ENCODE measurements at places on chromosomes 2 and 18.

GRCh38 chr2:85893428-85894258 lies 4.9 kb upstream of the ST3GAL5 start:
- no peak for DNase-seq

GRCh38 chr2:232874677-232875223 lies 4.7 kb downstream of the SNORC start:
- DNase-seq = no peak

DNA sequence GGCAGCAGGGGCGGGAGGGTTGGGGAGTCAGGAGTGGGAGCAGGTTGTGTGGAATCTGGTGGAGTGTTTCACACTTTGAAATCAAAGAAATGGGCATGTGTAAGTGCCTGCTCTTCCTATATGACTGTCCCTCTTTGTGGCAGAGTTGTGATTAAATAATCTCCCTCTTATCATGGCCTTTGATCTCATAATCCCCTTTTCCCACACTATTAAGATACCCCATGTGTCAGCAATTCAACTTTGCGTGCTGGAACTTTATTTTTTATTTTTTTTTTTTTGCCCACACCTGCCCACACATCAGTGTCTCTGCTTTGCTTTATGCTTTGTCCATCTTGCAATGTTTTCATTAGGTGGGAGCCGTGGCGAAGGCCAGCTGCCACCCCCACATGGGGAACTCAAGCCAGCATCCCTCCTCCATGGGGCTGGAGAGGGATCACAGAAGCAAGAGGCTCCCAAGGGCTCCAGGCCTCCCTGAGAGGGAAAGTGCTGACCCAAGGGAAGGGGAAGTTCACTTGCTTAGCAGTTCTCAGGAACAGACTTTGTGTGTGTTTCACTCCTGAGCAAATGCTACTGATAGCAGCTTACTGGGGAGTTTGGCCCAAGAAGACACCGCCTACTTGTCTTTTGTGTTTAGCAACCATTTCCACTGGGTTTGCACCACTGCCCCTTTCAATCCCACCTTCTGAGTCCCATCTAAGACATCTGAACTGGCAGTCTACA lies 243.4 kb downstream of the BCL11A start:
- DNase-seq = no peak

DNA sequence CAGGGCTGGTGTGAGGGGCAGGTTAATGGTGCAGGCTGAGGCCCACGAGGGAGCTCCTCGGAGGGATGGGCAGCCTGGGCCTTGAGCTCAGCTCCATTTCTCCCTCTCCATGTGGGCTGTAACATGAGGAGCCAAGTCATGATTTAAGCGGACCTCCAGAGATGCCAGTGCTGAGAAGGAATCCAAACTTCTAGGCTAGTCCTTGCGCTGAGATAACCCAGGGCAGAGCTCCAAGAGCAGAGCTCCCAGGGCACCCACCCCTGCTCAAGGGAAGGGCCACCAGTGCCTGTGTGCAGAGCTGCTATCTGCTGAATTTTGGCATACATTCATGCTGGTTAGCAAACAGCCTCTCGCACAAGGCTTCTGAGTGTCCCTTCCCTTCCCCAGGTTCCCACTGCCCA lies 95.1 kb downstream of the MRO start:
- DNase-seq = no peak

DNA sequence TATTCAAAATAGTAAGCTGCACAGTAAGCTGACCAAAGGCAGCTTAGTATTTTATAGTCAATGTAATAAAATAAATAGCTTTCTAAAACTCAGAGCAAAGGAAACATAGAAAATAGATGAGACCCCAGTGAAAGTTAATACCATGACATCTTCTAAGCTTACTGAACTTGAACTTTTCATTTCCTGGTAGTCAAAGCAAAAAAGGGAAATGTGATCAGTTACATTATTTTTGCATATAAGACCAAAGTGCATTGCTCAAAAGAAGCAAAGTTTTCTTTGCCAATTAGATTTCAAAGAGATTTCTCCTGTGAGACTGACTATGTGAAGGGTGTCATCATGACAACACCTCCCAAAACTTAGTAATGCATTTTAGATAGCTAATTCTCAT lies 70.2 kb downstream of the MYO1B start:
- DNase-seq = no peak

- no peak for DNase-seq
Observed at GRCh38 chr18:12595571-12596255, 62.2 kb downstream of the SPIRE1 start.

DNA sequence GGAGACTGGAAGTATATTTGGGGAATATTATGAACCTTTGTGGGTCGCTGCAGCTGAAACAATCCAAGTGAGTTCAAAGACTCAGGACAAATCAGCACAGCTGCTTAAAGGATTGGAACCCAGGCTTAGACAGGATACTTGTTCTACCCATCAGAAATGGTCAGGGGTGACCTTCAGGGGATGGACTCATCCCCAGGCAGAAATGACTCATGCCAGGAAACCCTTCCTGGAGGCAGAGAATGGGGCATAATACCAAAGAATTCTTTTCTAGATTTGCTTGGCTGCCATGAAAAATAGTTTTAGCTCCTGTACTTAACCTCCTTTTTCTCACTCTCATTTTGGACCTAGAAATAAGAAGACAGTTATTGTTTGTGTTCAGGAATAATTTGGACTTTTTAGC lies 425.5 kb downstream of the TSN start:
- no peak for DNase-seq

- DNase-seq = no peak
Observed at GRCh38 chr18:65017372-65017760, 733.4 kb upstream of the CDH7 start.

DNA sequence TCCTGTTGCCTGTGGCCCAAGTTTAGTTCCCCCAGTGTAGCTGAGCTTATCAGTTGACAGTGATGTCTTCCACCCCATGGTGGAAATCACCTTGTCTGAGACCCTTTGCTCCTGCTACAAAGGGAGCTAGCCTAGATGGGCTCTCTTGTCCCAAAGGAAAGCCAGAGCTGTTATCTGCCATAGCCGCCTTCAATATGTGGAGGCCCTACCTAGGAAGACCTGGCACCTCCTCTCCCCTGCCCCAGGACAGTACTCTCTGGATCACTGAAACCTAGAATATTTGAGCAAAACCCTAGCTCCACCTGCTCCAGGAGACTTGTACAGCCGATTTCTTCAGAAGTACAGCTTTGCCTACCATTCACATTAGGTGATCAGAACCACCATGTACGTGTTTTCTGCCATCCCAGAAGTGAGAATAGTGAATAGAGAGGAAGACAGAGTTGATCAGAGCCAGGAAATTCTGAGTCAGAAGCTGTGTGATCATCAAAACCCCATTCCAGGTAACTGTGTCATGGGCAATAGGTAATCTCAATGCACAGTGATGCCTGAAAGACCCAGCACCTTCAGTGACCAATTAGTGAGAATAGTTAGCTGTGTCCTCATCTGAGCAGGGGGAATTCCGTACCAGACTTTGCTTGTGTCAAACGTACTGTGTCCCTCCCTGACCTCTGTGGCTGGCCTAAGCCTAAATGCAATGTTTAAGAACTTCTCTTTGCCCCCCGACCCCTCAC lies 138.4 kb upstream of the ALPP start:
- no peak for DNase-seq

All from activated CD8-positive, alpha-beta memory T cell treated with anti-CD3 and anti-CD28 coated beads for 48 hours (primary cell).